Head of caudate nucleus (tissue), 42 donors: ENCODE measurements at places on chromosomes 7 and 10.

GRCh38 chr10:29658984-29659965 is 24.5 kb upstream of the SVIL start:
- no peak for DNase-seq

- DNase-seq, result no peak
These were observed 22.9 kb upstream of the NANOS1 start for GRCh38 chr10:119006451-119007210.

DNA sequence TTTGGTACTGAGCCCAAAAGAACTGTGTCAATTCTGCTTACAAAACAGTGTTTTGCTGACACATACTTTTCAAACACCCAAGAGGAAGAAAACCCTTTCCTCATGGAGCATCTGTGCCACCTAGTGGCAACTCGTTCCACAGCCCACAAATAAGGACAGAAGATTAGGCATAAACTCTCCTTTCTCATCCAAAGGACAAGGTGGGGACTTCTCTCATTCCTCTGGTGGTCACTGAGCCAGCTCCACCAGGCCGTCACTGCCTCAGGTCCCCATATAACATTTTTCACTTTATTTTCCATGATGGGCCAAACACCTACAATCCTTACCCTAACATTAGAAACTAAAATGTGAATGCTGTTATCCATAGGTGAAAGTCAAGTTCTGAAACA is 76.9 kb downstream of the RNF216 start:
- DNase-seq, result peak; percentile 92

- no peak for DNase-seq
These were observed 165.4 kb upstream of the YAE1 start for GRCh38 chr7:39400836-39401235.

- DNase-seq, result no peak
These were observed 105.2 kb downstream of the TCERG1L start for GRCh38 chr10:131206111-131206995.

DNA sequence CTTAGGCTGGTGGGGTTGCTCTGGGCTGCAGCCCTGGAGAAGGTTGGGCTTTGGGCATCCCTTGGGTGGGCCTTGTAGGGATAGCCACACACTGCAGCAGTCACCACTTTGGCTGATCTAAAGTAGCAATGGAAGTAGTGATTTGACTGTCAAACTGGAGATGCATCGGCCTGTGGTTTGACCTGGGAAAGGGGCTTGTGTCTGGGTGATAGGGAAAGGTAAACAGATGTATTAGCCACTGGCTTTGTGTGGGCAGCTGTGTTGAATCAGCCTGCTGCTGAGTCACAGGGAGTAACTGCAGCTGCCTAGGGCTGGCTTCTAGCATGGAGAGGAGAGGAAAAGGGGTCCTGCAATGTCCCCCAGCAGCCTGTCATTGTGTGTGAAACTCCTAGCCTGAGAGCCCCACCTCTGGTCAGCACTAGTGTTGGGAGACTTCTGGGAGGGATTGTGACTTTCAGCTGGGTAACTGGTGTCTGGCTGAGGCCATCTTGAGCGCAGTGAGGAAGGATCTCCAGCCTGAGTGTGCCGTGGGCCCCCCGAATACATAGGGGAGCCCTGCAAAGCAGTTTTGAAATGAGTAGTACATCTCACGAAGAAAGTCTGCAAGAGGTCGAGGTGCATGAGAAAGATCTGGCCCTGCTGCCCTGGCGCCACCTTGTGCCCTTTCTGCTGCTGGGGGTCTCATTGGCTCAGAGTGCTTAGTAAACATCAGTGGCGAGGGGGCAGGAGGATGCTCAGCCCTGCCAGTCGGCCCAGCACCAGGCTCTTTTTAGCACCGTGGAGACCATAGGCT is 117.3 kb downstream of the FANK1 start:
- no peak for DNase-seq

DNA sequence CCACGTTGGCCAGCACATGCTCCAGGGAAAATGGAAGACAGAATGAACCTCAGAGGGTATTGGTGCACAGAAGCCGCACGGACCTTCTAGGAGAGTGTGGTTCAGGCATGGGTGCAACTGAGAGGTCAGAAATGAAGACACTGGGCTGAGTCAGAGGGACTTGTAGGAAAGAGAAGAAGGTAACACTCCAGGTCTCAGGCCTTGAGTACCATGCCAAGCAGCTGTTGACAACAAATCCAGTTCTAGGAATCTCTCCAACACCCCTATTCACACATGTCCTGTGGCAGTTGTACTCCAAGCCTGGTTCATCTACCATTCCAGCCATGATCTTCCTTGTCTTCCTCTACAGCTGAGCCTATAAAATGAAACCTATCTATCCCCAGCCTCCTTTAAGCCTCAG is 251.6 kb downstream of the USP6NL start:
- no peak for DNase-seq

GRCh38 chr7:127865466-127865865 is 165.8 kb downstream of the LRRC4 start:
- DNase-seq, result no peak

DNA sequence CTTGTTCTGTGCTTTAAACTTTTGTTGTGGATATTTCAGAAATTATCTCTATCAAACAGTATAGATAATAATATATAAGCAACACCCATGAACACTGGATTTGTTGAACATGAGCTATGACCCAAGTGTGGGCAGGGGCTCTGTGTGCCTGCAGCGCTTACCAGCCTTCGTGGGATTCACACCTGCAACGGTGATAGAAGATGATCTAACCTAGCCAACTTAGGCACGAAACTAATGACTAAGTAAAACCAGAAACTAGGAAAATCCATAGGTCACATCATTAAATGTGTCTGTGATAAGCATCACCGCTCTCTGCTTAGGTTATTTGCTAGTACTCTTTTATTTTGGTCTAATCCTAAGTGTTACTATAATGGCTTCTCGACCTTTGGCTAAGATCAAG is 18.0 kb downstream of the SPAG6 start:
- DNase-seq, result no peak

- DNase-seq, result no peak
These were observed 79.9 kb downstream of the MYOF start for GRCh38 chr10:93402192-93402591.

DNA sequence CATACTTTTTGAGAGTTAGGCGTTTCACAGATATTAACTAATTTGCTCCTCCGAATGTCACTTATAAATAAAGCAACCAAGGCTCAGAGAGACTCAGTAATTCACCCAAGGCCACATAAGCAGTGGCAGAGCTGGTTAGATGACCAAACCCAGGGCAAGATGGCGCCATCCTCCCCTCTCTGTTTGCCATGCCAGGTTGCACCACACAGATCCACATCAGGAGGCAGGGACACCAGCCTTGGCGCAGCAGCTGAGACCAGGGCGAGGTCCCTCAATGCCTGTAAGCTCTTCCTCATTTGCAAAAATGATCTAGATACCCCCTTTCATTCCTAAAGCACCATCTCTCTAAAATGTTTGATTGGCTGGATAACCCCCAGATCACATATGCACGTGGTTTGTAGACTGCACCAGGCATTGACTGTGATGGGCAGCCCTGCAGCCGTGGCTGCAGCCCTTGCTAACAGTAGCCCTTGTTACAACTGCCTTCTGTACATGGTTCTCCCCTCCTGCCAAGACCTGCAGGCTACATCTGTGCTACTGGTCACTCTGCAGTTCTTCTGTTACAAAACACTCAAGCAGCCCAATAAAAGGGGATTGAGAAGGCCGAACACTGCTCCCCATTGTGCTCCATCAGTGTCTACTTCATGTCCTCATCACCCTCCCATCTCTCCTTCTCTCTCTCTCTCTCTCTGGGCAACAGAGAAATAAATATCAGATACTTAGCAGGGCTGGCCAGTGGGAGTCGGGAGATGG is 298.6 kb downstream of the PRPF18 start:
- peak; percentile 79 for DNase-seq

DNA sequence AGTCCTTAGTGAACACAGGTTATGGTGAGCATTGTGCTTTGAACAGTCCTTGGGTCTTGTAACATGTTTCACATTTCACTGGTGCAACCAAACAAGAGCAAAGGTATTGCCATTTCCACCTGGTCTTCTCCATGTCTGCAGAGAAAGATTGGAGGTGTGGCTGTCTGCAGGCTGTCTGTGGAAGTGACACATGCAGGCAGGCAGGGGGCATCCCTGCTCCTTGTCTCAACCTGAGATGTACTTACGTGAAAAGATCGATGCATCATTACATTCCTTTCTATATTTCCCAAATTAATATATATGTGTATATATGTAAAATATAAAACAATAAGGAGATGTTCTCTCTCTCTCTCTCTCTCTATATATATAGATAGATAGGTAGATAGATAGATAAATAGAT is 54.3 kb downstream of the LRRC18 start:
- DNase-seq, result no peak

DNA sequence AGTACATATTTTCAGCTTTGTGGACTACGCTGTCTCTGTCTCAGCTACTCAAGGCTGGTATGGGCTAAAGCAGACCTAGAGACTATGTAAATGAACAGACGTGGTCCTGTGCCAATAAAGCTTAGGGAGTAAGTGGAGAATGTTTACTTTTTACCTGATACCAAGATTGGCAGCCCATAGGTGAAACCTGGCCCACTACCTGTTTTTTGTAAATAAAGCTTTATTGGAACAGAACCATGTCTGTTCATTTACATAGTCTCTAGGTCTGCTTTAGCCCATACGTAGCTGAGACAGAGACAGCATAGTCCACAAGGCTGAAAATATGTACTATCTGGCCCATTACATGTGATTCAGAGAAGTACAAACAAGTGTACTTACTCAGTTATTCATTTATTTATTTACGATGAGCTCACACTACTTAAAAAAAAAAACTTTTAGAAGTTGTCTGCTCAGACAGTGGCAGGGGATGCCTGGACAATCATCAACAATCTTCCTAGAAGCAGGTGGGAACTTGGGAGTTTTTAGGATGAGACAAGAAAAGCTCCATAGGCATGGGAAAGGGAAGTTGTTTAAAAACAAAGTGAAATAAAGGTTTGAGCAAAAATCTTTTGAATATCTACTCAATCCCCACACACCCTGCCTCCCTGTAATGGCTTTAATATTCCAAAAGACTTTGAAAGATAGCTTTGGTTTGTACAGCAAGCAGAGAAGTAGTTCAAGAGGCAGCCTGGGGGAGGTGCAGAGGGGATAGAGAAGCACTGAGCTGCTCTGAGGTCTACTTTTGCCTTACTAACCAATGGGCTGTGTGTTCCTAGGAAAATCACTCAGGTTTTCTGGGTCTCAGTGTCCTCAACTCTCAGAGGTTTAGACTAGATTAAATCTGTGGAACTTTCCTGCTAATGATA is 114.4 kb upstream of the AFAP1L2 start:
- DNase-seq, result no peak

DNA sequence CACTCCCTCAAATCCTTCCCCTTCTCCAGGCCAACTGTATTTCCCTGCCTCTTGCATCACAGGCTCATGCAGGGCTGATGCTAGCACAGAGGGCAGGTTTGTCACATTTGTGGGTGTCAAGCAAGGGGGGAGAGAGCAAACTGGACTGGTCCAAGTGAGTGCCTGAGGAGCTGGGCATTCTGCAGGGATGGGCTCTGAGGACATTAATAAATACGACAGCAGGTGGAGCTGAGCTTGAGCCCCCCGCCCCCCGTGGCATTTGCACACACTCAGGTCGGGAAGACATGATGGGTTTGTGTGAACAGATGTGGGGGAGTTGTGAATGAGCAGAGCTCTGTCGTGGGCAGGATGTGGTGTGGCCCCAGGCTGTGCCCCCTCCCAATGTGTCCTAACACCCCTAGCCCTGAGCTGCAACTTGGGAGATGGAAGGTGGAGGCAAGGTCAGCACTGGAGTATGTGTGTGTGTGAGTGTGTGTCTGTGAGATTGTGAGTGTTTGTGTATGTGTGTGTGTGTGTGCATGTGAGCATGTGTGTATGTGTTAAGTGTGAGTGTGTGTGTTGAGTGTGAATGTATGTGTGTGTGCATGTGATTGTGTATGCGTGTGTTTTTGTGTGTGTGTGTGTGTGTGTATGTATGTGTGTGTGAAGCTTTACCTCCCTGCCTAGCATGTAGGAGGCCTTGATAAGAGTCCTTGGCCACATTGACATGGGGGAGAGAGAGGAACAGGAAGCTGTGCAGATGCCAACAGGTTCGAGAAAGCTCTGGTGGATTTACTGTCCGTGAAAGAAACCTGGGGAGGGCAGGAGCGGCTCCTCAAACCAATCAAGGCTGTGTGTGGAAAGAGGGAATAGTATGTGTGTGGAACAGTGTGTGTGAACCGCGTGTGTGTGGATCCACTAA is 9.1 kb downstream of the RASSF4 start:
- no peak for DNase-seq

DNA sequence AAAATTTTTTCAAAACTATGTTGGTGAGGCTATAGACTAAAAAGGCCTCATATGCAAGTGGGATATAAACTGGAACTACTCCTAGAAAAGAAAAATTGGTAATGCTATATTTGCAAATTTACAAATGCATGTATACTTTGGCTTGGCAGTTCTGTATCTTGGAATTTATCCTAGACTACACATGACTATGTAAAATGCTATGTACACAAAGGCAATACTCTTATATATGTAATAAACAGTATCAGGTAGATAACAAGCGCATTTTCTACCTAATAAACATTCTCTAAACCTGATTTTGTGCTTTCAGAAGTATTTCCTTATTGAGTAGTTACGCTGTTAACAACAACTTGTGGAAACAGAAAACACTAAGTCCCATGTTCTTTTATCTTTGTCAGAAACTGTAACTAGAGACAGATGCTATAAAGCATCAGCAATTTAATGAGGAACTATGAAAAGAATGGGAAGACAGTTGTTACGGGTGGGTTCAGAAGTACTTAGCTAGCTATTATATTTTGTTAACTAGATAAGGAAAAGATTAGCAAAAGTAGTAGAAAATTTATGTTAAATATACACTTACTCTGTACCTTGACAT is 107.8 kb downstream of the ARHGAP12 start:
- no peak for DNase-seq

DNA sequence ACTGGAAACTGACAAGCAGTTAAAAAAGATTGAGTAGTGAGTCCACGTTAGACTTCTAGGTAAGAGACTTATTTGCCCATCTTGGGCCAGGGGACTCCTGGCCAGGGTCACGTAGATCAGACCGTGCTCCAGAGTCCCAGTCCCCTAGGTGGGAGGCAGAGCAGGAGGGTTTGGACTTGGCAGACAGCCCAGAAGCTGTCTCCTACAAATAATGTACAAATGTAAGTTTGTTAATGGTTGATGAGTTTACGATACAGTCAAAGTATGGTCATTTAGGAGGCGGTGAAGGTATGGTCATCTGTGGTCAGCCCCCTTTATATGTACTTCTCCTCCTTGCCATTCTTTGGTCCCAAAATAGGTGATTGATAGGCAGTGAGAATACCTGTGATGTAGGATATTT is 28.2 kb downstream of the INPP5F start:
- no peak for DNase-seq

DNA sequence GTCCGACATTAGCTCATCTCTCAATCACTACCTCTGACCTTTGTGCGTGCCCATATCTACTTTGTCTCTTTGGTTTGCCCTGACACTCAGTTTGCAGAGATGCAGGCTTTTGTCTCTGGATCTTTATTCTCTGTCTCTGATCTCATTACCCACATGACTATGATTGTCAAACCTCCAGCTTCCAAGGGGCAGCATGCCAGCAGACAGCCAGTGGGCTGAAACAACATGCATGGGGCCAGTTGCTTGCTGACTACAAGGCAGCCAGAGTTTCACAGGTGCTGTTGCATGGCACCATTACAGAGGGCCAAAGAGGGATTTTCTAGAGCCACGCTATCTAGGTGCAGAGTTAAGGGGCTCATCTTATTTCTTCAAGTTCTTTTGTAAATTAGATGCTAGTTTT is 146.2 kb downstream of the SPAG6 start:
- peak; percentile 70 for DNase-seq
